T-helper 17 cell (primary cell): ENCODE measurements at places on chromosomes 11 and 22.

GRCh38 chr11:119195680-119196079, 10.4 kb downstream of the NHERF4 start:
- DNase-seq = no peak

DNA sequence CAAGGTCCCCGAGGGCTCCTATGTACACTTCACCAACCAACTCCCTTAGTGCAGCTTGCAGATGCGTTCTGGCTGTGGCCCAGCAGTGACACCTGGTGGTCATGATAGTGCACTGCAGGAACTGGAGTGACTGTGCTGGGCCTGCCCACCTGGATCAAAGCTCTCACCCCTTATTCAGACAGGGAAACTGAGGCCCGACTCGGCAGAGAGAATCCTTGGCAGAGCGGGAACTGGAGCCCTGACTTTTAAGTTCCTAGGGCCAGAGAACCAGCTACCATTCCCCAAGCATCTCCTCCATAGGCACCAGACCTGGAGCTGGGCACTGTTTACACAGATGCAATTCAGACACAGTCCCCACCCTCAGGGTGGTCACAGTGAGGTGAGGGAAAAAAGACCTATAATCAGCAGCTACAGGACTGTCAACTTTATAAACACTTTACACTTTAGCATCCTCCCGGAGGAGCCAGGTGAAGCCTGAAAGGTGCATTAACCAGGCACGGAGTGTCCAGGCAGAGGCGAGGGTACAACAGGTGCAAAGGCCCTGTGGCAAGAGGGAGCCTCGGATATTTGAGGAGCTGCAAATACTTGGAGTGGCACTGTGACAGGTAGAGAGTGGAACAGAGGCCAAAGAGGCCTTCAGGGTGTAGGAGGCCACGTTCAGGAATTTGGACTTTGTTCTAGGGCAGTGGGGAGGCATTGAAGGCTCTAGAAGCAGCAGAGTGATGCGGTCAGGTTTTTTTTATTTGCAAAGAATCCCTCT, 22.0 kb downstream of the RHBDD3 start:
- peak; percentile 47 for DNase-seq

GRCh38 chr11:100861212-100861611, 174.1 kb downstream of the ARHGAP42 start:
- DNase-seq = no peak

GRCh38 chr11:126926376-126926791, 74.2 kb downstream of the KIRREL3 start:
- no peak for DNase-seq

DNA sequence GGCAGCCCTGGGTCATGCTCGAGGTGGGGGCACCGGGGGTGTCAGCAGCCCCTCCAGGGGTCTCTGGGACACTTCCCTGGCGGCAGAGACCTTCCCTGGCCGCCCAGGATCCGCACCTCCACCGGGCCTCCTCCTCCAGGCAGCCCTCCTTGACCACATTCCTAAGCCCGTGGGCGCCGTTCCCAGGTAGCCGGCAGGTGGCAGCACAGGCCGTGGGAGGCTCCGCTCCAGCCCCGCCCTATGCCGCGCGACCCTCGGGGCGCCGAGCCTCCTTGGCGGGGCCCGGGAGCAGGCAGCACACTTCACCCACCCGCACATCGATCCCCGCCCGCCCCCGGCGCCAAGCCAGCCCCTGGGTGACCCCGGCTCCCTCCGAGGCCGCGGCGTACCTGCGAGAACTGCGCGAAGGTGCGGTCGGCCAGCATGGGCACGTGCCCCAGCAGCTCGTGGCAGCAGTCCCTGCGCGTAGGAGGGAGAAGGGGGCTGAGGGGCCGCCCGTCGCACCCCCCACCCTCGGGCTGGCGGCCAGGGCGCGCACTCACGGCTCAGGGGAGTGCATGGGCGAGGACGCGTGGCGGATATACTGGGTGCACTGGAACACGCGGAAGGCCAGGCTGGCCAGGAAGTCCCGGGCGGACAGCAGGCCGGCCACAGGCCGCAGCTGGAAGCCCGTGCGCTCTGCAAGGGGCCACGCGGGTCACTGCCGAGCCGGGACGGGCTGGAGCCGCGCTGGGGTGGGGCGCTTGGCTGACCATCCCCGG, 5.3 kb upstream of the INS start:
- DNase-seq = peak; percentile 28

GRCh38 chr22:21701384-21701971, 34.1 kb downstream of the YPEL1 start:
- no peak for DNase-seq
